ENCODE measurements at places on chromosomes 12 and 14.

DNA sequence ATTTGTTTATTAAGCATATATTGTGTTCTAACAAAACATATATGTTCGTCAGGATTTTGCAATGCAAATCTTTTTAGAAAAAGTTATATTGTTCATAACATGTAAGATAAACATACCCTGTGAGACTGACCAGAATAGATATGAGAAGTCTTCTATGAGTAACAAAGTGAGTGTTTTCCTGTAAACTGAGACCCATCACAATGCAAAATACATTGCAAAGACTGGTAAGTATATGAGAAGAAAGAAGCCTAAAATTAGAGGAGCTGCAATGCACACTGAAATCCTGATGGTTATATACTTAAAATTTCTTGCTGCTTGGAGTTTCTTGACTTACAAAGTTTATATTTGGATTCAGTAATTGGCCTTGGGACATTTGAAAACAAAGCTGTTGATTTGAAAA, 6.0 kb downstream of the HMGA2 start:
- no peak for DNase-seq

- no peak for DNase-seq
These were observed 11.6 kb downstream of the DEGS2 start for GRCh38 chr14:100147691-100148464.

DNA sequence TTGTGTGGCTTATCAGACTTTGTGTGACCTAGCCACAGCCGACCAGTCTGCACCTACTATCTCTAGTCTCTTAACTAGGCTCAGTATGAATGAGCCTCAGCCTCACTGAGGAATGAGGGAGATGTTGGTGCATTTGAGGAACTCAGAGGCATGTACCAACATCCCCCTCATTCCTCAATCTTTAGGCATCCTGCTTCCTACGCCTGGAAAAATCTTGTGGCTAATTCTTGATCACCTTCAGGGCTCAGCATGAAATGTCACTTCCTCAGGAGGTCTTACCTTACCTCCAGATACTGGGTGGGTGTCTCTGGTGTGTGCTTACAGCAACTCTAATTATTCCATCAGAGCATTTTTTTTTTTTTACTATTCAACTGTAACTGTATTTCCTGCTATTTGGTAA, 148.8 kb upstream of the TMCC3 start:
- DNase-seq = no peak

- DNase-seq = no peak
These were observed 89.2 kb downstream of the KCNK10 start for GRCh38 chr14:88233915-88234314.

DNA sequence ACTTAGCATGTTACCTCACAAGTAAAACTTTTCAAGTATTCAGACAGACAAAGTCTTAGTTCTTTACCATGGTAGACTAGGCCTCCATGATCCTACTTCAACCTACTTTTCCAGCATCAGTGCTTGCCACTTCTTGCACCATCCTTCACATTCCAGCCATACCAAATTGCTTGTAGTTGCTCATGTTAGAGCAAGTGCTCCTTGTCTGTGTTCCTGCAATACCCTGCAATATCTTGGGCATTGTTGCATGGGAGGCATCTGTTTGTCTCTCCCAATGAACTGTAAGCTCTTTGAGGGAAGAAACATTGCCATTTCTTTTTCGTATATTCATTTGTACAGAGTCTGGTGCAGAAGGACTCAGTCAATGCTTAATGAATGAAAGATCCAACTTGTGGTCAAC, 78.0 kb downstream of the SRGAP1 start:
- DNase-seq = no peak

DNA sequence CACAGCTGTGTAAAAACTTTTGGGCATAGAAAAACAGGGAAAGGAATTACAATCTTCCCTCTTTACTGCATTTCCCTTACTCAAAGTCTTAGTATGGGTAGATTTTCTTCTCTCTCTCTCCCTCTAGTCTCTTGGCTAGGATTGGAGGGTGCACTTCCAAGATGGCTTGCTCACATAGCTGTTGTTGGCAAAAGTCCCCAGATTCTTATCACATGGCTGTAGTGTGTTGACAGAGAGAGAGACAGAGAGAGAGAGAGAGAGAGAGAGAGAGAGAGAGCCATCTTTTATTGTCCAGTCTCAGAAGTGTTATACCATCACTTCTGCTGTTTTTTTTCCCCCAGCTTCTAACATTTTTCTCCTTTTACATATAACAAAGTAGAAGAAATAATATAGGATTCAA, 6.3 kb upstream of the OR4E2 start:
- no peak for DNase-seq

DNA sequence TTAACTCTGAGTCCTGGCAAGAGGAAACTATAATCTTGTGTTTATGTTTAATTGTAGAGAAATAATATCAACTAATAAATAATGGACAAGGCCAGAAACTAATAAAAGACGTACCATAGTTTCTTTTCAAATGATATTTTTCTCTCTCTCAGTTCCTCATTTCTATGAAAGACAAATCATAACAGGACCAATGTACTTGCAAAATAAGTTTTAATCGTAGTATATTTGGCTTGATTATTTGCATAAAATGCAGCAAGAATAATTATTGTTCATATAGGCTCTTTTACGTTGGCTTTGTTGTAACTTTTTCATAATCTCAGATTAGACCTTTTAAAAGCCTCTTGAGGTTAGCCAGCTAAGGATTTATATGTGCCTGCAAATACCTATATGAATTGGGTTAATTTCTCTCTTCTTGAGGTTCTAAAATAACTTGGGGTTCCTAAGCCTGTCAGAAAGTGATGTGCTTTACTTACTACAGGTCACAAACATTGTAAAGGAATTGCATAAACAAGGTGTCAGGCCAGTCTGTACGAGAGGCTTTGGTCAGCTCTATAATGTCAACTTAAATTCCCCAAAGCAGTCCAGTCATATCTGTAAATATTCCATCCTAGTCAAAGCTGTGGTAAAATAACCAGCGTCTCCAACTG, 152.8 kb upstream of the PTPRQ start:
- DNase-seq = no peak

GRCh38 chr12:93347054-93347785, 30.5 kb upstream of the NUDT4 start:
- no peak for DNase-seq

- DNase-seq = no peak
These were observed 149.0 kb upstream of the PRMT8 start for GRCh38 chr12:3342051-3342450.

DNA sequence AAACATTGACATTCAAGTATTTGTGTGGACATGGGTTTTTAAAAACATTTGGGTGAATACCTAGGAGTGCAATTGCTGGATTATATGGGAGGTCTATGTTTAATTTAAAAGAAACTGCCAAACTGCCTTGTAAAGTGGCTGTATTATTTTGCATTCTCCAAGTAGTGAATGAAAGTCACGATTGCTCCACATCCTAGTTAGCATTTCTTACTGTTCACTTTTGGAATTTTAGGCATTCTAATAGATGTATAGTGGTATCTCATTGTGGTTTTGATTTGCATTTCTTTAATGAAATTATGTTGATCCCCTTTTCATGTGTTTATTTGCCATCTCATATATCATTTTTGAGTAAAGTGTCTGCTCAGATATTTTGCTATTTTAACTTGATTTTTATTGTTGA, 159.5 kb downstream of the FOXG1 start:
- DNase-seq = no peak

DNA sequence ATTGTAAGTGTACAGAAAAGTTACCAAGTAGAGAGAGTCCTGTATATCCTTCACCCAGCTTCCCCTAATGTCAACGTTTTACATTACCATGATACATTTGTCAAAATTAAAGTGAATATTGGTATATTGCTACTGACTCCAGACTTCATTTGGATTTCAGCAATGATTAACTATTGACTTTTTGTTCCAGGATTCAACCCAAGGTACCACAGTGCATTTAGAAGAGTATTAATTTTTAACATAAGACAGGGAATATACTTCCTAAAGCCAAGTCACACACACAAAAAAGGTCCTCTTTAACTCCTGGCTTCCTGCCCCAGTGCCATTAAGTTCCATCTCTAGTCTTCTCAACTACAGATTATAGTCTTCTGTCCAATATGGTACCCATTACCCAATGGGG, 75.5 kb upstream of the RBM19 start:
- no peak for DNase-seq

DNA sequence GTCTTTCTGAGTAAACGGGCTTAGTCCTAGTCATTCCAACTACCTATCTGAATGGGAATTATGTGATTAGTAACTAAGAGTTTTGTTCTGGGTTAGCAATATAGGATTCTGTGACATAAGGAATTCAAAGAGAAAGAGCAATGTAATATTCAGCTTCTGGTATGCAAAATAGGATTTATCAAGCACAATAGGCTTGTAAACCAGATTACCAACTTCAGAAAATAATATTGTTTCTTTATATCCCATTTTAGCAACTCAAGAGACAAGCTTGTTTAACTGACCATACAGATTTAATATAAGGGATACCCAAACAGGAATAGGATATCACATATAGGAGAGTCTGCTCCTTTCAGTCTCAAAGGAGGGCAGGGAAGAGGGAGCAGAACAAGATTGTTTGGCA, 240.9 kb downstream of the CEP128 start:
- DNase-seq = no peak

DNA sequence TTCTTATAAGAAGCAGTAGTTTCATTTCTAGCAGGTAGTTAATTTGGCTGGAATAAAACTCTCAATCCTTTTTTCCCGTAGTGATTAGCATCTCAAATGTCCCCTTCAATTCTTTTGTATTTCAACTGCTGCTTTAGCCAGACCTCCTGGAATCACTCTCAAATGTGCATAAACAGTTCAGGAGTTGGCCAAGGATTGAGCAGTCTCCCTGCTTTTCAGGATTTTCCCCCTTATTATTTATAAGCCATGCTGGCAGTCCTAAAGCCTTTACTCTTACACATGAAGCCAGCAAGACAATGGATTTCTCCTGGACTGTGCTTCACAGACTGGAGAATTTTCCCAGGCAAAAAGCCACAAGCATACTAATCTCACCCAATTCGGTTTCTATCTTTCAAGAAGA, 950.1 kb downstream of the VRK1 start:
- DNase-seq = no peak

DNA sequence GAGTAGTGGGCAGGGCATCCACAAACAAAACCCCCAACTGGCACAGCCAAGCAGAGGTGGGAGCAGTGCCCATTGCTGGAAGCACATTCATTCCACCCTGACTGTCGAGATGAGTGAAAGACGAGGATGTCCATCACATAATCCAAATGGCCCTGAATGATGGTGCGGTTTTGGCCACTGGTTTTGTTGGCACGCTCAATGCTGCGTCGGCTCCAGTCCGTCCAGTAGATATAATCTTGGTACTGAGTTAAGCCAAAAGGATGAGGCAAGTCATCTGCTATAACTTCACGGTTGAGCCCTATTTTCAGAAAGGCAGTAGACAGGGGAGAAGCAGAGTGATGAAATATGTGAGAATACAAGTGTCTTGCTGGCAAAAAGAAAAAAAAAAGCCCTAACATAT, 88.1 kb downstream of the BCL2L14 start:
- DNase-seq = no peak

GRCh38 chr14:99931308-99931707, 133.9 kb upstream of the EVL start:
- DNase-seq = no peak

GRCh38 chr12:93358058-93358457, 19.7 kb upstream of the NUDT4 start:
- no peak for DNase-seq

GRCh38 chr12:82745063-82745674, 58.5 kb downstream of the TMTC2 start:
- no peak for DNase-seq

Measured in stimulated activated CD8-positive, alpha-beta memory T cell treated with anti-CD3 and anti-CD28 coated beads, Interleukin-4, amount 100 ng/mL, for 4 hours (primary cell).